Epithelial cell of prostate (primary cell): ENCODE measurements at places on chromosomes 16 and 17.

- no peak for DNase-seq
These were observed 280.8 kb downstream of the SEC14L1 start for GRCh38 chr17:77421630-77421972.

- DNase-seq = no peak
These were observed 24.0 kb upstream of the CIBAR2 start for GRCh38 chr16:85136213-85136701.

DNA sequence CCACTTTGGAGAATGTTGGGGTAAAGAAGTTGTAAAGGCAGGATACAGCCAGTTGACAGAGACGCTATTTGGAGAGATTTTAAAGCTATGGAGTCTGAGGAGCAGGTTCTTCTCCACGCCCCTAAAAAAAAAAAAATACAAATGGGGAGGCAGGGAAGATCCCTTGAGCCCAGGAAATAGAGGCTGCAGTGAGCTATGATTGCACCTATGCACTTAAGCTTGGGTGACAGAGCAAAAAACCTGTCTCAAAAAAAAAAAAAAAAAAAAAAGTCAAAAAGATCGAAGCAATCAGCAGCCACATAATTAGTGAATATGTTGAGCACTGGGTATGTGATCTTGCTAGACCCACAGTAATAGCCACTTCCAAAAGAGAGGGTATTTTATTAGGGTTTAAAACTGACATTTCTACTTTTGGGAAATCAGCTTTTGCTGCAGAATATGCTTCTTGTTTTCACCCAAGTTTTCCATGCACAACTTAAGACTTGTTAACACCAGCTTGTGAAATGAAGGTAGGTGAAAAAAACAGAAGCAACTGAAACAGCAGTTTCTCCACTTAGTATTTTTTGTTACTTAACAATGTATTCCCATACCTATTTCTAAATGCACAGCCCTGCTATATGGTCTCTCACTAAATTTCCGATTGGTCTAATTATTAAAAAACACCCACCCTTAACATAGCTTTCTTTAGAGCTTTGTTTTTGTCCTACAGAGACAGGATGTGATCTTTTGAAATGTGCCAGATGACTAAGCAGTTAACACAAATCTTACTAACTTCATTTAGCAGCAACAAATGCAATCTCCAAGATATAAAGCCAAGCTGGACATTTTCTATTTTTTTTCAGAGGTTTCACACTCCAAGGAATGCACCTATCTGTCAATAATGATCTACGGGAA lies 2.5 kb upstream of the ARL6IP1 start:
- DNase-seq = no peak

GRCh38 chr16:11306997-11307638 lies 26.0 kb upstream of the PRM1 start:
- no peak for DNase-seq

DNA sequence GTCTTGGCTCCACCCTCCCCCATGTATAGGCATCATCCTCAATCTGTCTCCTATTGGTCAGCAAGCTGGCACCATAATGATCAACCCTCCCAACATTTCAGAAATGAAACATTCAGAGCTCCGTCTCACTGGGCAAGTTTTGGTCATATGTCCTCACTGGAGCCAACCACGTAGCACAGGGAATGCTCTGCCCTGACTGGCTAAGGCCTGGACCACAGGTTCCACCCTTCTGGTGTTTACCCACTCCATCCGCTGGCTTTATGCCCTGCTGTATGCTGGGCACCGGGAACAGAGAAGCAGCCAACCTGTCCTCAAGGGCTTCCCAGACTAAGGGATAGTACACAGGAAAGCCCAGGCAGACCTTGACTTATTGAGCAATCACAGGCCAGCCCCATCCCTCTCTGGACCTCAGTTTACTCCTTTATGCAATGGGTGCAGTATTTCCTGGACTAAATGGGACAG lies 20.5 kb downstream of the MYO15A start:
- peak; percentile 80 for DNase-seq

GRCh38 chr17:64008346-64008745 lies 10.2 kb downstream of the PRR29 start:
- DNase-seq = no peak

DNA sequence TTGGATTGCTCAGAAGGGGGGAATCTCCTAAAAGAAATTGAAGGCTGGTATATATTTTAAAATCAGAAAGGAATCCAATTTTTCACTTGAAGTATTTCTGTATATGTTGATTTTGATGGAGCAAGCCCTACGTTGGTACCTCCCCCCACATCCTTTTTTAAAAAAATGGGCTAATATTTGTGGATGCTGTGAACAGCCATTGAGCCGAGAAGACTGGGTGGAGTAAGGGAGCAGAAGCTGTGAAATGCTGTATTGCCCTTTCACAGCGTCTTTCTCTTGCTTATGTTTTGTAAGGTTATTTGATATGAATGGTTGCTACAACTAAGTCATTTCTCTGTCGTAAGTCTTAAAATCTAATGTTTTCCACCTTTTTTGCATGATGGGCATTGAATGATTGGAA lies 2.3 kb downstream of the PAFAH1B1 start:
- no peak for DNase-seq

DNA sequence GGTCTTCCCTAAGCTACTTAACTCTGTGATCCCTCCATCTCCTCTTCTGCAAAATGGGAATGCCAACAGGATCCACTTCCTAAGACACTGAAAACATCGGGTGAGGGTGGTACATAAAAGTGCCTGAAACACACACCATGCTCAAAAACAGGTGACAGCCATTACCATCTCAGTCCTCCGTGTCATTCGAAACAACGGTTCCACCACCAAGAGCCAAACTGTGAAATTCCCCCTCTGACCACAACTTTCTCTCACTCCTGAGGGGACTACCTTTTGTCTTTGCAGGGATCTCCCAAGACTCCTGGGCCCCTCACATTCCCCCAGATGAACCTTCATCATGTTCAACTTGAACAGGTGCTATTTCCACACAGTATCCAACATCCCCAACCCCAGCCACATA lies 37.0 kb downstream of the NUBP1 start:
- DNase-seq = no peak

DNA sequence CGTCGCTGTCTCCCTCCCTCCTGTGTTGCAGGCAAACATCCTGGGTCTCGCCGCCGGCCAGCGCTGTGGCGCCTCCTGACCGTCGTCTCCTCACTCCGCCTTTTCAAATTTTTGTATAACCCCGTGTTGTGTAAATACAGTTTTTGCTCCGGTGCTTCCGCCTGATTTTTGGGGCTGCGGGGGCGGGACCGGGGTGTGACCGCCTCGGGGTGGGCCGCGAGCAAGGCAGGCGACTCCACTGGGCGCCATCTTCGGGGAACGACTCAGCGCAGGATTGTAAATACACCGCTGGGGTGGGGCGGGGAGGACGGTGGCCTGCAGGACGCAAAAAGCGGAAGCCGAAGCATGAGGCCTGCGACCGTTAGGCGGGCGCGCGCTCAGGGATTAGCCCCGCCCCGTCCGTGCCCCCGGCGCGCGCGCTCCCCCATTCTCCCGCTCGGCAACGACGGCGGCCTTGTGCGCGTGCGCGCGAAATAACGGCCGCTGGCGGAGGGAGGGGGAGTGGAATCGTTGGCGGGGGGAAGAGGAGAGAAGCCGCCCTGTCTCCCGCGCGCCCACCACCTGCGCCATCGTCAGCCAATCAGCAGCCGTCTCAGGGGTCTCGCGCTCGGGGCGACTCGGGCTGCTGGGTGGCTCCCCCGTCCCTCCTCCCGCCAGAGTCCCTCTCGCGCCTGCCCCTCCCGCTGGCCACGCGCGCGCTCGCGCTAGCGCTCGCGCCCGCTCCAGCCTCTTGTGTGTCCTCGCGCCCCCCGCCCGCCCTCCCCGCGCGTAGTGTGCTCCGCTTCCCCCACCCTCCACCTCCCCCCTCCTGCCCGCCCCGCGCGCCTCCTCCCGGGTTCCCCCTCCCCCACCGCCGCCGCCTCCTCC lies 864 bp upstream of the MAZ start:
- peak; percentile 89 for DNase-seq

- DNase-seq = no peak
These were observed 86.3 kb upstream of the TOX3 start for GRCh38 chr16:52633230-52633629.

DNA sequence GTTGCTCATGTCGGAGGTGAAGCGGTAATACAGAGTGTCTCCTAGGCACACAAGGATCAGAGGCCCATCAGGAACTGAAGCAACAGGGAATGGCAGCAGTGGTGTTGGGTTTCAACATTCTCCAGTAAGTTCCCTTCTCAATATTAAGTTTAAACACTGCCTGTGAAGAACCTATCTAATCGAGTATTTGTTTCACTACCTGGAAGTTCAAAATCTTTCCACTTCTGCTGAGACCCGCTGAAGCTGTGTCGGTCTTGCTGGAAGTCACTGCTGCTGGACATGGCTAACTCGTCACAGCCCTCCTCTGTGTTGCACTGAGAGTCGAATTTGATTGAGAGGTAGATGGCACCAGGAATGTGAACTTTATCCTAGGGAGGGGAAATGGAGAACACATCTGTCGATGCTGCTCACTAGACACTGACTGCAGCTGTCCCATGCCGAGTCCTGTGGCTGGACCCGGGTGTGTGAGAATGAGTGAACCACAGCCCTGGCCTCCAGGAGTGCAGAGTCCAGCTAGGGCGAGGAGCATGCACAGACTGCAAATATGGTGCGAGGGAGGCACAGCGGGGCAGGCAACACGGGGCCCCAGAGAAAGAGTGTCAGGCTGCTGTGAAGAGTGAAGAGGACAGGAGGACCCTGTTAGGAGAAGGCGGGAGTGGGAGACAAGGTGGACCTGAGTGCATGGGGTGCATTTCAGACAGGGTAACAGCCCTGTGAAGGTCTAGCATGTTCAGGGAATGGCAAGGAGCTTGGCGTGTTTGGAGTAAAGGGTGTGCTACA lies 50.1 kb upstream of the ATP2A3 start:
- no peak for DNase-seq

DNA sequence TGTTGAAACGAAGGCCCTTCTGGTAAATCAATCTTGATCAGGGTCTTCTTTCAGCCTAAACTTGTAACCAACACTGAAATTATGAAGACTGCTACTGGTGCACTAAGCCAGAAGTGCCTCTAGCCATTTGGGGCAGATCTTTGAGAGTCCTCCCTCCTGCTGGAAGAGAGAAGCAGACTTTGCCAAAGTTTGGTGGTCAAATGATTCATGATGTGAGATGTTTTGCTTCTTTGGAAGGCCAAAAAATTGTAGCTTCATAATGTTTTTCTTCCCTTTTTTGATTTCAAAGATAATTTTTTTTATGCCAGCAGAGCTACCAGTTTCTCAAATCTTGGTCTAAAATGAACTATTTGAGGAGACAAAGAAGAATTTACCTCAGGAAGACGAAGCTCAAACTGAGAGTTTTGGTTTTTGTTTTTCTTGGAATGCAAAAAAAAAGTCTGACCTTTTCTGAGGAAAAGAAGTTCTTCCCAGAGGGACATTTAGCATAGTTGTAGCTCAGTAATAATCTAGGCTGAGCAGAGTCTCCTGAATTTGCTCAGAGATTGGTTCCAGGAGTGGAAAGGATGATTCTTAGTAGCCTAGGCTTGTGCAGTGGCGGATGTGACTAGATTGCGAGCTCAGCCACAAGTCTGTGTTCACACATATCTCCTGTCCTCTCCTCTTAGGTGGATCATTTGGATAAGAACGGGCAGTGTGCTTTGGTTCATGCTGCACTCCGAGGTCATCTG lies 50.9 kb downstream of the CYB561 start:
- DNase-seq = no peak

DNA sequence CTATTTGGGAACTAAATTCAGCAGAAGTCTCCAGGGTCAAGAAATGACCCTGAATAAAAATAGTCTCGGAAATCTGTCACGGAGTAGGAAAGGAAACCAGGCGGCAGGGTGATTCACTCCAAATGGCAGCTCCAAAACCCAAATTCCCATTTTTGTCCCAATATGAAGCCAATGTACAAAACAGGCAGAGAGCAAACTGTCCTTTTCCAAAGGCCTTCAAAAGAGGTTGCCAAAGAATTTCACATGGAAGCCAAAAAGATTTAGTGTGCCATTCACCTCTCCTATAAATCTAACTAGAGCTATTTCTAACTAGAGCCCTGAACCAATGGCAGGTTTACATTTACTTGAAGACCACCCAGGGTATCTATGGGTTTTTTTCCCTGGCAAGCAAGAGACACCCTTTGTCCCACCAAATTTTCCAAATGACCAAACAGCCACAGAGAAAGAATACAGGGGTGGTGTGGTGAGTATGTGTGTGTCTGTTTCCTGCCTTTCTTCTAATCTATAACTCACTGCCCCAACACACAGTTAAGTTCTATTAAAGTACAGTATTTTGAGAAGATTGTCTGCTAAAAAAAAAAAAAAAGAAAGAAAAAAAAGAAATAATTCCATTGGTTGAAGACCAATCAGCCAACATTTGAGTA lies 6.8 kb downstream of the MYO1D start:
- DNase-seq = no peak

GRCh38 chr17:4175921-4176807 lies 33.2 kb downstream of the CYB5D2 start:
- no peak for DNase-seq

DNA sequence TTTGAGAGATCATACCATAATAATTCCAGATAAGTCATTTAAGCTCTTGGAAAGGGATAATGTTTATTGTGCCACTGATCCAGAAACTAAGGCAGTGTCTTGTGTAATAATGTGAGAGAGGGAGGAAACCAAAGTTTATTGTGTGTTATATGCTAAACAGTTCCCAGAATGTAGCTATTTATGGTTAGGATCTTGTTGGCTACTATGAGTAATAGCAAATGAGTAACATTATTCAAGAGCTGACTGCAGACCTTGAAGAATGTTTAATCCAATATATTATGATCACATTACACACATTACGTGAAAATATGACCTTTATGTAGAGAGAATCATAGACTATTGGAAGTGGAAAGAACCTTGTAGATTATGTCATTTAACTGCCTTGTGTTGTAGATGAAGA lies 139.5 kb downstream of the BCAS3 start:
- peak; percentile 62 for DNase-seq

DNA sequence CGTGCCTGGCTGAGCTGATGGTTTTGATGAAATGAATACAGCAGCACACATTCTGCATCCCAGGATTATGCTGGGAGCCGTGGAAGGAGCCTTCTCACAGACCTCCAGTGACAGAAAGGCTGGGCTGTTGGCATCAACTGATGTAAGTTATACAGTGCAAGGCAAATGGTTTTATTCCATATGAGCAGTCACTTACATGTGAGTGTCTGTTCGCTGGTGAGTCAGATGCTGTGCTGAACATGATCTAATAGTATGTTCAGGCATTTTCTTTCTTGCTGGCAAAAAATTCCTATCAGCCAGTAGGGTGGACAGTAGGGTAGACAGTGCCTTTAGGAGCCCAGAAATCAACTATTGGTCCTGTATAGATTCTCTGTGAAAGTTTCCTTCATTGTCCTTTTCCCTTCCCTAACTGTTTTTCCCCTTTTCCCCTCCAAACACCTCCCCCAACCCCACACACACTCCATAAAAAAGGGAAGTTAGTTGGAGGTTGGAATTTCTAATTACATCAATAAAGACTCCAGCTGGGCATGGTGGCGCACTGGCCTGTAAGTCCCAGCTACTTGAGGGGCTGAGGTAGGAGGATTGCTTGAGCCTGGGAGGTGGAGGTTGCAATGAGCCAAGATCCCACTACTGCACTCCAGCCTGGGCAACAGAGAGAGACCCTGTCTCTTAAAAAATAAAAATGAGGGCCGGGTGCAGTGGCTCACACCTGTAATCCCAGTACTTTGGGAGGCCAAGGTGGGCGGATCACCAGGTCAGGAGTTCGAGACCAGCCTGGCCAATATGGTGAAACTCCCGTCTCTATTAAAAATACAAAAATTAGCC lies 36.2 kb downstream of the LDHD start:
- peak; percentile 24 for DNase-seq

GRCh38 chr17:45895969-45896785 lies 1.8 kb downstream of the MAPT start:
- DNase-seq = no peak
